ENCODE measurements at places on chromosomes 6 and 20.
A peak's percentile ranks its signal among the peaks of the same experiment; 100 is the strongest.

GRCh38 chr6:127317388-127318128 is 25.9 kb downstream of the ECHDC1 start:
- DNase-seq: no peak

- DNase-seq: peak; percentile 92
These were observed 987 bp upstream of the QKI start for GRCh38 chr6:163413345-163414116.

DNA sequence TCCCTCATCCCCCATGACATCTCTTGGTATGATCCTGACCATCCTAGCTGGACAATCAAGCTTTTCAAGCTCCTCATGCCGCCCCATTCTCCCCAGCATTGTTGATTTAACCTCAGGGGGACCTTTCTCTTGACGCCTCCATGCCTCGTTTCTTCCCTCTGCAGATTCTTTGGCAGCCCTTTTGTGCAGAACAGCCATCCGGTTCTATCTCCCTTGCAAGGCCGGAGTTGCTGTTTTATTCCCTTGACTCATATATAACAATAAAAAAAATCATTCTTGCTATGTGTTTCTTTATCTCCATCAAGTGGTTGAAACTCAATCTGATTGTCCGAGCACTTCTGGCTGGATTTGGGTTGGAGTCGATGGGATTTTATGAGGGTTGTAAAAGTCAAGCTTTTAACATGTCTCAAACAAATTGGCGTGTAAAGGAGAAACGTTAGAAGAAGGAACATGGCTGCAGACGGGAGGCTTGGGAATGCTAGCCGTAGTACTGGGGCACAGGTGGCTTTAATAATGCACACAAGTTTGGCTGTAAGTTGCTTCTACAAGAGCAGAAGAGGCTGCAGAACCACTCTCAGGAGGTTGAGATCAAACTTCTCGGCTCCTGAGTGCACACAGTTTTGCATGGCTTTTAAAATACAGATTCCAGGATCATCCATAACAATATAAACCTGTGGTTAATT is 3.9 kb upstream of the SULF2 start:
- no peak for DNase-seq

DNA sequence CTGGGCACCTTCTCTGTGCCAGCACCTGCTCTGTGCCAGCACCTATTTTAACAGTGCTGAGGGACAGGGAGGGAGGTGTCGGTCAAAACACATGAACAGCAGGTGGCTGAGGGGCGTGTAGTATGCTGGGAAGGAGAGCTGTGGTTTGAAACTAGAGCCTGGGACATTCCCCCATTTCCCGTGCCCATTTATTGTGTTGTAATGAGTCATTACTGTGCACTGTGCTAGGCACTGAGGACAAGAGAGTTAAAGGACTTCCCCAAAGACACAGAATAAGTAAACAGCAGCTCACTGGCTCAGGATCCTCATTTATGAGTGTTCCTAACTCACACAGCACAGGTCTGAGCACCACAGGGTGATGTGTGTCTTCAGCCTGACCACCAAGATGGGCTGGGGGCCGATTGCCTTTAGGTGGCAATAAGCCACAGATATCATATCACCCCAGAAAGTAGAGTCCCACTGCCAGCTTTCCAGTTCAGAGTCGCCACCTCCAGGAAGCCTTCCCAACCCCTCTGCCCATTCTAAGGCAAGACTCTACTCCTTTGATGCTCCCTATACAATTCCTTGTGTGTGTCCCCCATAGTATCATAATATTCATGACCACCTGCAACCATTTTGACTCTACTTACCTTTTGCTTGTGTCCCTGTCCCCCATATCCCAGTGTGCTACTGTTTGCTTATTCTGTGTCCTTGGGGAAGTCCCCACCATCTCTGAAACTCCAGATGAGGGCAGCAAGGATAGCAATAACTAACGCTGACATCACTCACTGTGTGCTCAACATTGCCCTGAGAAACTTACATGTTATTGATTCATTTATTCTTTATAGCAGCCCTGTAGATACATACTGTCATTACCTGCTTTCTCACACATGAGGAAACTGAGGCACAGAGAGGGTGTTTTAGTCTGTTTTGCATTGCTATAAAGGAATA is 87.3 kb downstream of the TOX2 start:
- no peak for DNase-seq

GRCh38 chr6:23659125-23659524 is 466.9 kb upstream of the NRSN1 start:
- DNase-seq: no peak

GRCh38 chr20:14700639-14700960 is 363.2 kb upstream of the FLRT3 start:
- peak; percentile 0 for DNase-seq

GRCh38 chr20:59063358-59064213 is 21.0 kb upstream of the PRELID3B start:
- DNase-seq: peak; percentile 87

GRCh38 chr6:157020398-157020797 is 243.2 kb downstream of the ARID1B start:
- peak; percentile 67 for DNase-seq

DNA sequence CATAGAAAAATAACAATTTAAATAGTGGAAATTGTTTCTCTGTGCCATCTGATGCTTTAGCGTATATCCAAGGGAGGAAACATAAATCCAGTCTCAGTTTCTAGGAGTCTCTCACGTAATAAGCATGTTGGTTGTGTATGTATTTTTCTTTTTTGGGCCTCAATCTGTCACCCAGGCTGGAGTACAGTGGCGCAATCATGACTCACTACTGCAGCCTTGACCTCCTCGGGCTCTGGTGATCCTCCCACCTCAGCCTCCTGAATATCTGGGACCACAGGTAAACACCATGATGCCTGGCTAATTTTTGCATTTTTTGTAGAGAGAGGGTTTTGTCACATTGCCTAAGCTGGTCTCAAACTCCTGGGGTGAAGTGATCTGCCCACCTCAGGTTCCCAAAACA is 78.6 kb upstream of the PLN start:
- peak; percentile 10 for DNase-seq
